ENCODE measurements at places on chromosomes 6 and 20.

- no peak for DNase-seq
Observed at GRCh38 chr6:154347981-154348380, 8.6 kb downstream of the IPCEF1 start.

DNA sequence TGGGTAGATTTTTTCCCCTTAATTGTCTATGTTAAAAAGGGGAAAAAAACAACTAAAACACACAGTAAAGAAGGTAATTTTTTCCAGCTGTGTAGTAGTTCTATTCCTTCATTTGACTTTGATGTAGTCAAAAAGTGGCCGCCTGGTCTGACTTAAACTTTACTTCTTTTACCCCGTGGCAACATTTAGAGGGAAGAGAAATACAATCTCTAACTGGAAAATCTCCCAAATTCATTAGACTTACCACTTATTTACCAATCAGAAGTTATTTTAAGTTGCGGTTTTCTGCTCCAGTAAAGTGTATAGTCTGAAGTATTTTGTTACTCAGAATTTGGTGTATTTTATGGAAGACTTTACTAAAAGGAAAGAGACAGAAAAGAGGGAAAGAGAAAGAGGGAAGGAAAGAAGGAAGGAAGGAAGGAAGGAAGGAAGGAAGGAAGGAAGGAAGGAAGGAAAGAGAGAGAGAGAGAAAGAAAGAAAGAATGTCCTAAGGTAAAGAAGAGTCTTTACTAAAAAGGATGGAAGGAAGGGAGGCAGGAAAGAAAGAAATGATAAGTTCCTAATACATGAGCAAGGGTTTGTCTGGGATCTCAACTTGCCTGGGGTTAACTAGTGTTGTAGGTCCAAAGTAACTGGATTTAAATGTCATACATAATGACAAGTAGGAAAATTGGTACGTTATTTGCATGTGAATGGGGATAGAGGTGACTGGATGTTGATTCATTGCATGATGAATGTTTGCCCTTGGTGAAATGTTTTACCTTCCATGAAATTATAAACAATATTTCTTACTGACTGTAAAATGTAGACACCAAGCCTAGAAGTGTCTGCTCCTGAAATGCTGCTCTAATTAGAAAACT, 135.1 kb downstream of the SAMD5 start:
- no peak for DNase-seq

GRCh38 chr6:151136141-151136755, 103.5 kb upstream of the AKAP12 start:
- no peak for DNase-seq

- DNase-seq = no peak
Observed at GRCh38 chr6:169969372-169970099, 218.1 kb downstream of the ERMARD start.

GRCh38 chr20:59805786-59806577, 127.5 kb downstream of the SYCP2 start:
- no peak for DNase-seq

DNA sequence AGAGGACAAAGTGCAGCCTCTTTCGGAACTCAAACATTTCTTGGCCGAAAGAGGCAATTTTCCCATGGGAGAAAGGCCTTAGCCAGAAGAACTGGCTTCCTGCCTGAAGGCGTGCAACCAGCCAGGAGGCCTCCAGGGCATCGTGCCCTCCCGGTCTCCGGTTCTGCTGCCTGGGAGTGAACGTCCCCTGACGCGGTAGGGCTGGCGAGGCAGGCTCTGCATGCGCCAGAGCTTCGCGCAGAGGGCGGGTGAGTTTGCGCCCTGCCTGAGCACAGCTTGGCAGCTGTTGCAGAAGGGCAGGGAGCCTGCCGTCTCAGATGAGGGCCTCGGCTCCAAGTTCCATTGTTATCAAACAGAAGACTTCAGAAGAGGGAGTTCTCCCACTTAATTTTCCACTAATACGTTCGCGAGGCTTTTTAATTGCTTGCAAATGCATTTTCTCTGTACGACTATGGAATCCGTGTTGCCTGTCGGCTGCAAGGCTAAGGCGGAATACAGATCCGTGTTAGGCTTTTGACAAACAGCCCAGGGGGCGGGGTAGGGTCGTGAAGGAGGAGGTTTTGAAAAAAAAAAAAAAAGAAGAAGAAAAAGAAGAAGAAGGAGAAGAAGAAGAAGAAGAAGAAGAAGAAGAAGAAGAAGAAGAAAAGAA, 5.5 kb upstream of the TFAP2D start:
- no peak for DNase-seq

GRCh38 chr6:6656287-6656686, 67.8 kb downstream of the LY86 start:
- DNase-seq = no peak

GRCh38 chr20:51528263-51529027, 14.1 kb downstream of the NFATC2 start:
- no peak for DNase-seq

GRCh38 chr6:52424513-52424912, 4.4 kb downstream of the EFHC1 start:
- no peak for DNase-seq

Data from NCI-H82 (cell line).